Activated CD8-positive, alpha-beta memory T cell treated with anti-CD3 and anti-CD28 coated beads for 4 hours (primary cell): ENCODE measurements at places on chromosomes 2 and 18.

GRCh38 chr2:195672674-195673073 lies 15.6 kb downstream of the SLC39A10 start:
- DNase-seq, result no peak

- DNase-seq, result no peak
Observed at GRCh38 chr2:161722547-161723503, 98.6 kb downstream of the SLC4A10 start.

GRCh38 chr2:132550946-132551345 lies 119.1 kb downstream of the LYPD1 start:
- DNase-seq, result no peak

GRCh38 chr2:19355416-19355821 lies 3.0 kb downstream of the OSR1 start:
- no peak for DNase-seq

GRCh38 chr2:112646102-112646719 lies 472 bp downstream of the SLC20A1 start:
- no peak for DNase-seq

- DNase-seq, result no peak
Observed at GRCh38 chr18:44958455-44958854, 277.8 kb downstream of the SETBP1 start.

DNA sequence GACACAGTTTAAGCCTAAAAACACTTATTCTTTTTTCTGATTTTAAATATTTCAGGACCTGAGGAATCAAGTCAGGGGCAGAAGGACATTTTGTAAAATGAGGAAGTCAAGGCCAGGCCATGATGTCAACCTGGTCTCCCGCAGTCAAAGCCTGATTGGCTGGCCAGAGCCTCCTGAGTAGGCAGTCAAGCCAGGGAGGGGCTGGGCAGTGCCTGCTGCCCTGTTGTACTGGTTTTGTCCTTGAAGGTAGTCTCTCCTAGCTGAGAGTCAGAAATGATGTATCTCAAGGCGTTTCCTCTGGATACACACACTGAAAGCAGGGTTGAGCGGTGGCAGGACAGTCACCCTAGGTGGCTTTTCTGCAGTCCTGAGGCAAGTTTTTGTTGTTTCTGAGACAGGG lies 19.8 kb downstream of the CCT7 start:
- DNase-seq, result no peak

- no peak for DNase-seq
Observed at GRCh38 chr18:47911877-47912276, 18.6 kb downstream of the SMAD2 start.

DNA sequence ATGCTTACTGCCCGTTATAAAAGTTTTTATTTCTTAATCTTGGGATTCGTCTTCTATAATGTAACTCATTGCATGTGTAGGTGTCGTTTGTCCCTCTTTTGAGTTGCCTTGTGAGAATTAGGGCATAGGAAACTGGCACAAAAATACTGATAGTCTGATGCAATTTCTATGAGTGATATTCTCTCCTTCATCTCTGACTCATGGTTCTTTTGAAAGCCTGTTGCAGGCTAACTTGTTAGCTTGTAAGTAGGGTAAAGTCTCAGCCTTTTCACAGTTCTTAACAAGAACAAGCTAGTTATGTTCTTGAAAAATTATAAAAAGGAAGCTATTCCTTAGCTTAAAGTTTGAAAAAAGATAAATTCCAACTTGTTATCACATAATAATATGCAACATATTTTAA lies 1085.4 kb upstream of the NRXN1 start:
- no peak for DNase-seq

DNA sequence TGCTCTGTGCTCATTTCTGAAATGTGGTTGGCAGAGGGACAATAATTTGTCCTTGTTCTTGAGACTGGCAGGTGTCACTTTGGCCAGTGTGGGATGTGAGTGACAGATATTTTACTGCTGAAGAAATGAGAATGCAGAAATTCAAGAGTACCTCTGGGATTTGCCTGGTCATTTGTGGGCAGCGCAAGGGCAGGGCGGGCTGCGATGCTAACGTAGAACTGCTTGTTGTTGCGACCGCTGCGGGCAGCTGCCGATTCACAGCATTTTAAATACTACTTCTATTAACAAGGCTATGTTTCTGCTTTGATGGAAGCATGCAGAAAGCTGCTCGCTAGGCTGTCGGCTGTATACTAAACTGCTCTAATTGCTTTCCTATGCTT lies 268.6 kb downstream of the FIGN start:
- DNase-seq, result no peak

GRCh38 chr2:236787885-236788284 lies 218.3 kb downstream of the ACKR3 start:
- no peak for DNase-seq

DNA sequence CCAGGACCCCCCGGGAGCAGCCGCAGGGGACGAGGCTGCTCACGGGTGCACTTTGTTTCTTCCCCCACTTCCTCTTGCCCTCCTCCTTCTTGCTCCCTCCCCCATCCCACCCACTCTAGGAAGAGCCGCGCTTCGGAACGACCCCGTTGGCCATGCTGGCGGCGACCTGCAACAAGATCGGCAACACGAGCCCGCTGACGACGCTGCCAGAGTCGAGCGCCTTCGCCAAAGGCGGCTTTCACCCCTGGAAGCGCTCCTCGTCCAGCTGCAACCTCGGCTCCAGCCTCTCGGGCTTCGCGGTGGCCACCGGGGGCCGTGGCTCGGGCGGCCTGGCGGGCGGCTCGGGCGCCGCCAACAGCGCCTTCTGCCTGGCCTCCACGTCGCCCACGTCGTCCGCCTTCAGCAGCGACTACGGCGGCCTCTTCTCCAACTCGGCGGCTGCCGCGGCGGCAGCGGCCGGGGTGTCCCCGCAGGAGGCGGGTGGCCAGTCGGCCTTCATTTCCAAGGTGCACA lies 1.3 kb downstream of the SP9 start:
- DNase-seq, result no peak

DNA sequence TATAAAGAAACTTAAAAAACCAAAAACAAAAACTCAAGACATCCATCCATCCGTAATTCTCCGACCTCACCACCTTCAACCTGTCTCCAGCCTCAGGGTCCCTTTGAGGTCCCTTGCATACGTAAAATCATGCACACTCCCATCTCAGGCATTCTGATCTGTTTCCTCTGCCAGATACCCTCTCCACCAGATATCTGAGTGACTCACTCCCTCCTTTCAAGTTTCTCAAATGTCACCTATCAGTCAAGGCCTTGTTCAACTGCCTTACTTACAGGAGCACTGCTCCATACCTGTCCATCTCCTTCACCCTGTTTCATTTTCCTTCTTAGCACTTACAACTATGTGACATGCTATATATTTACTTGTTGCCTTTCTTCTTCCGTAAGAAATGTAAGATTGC lies 369.3 kb downstream of the NBAS start:
- DNase-seq, result no peak

- no peak for DNase-seq
Observed at GRCh38 chr2:108586116-108586515, 51.8 kb downstream of the LIMS1 start.

DNA sequence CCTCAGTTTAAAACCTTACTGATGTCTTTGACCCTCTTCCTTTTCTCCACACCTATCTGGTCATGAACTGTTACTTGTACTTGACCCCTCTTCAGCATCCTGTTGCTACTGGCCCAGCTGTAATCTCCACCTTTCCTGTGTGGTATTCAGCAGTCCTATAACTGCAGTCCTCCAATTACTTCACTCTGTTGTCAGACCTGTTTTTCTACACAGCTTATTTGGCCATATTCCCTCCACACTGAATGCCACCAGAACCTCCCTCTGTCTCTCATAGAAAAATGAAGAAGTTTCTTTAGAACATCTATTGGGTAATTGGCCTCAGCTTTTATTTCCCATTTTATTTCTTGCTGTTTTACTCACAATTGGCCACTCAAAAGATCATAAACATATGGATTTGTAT lies 155.4 kb downstream of the ASXL3 start:
- DNase-seq, result no peak

GRCh38 chr2:43540021-43540779 lies 55.6 kb downstream of the THADA start:
- no peak for DNase-seq

DNA sequence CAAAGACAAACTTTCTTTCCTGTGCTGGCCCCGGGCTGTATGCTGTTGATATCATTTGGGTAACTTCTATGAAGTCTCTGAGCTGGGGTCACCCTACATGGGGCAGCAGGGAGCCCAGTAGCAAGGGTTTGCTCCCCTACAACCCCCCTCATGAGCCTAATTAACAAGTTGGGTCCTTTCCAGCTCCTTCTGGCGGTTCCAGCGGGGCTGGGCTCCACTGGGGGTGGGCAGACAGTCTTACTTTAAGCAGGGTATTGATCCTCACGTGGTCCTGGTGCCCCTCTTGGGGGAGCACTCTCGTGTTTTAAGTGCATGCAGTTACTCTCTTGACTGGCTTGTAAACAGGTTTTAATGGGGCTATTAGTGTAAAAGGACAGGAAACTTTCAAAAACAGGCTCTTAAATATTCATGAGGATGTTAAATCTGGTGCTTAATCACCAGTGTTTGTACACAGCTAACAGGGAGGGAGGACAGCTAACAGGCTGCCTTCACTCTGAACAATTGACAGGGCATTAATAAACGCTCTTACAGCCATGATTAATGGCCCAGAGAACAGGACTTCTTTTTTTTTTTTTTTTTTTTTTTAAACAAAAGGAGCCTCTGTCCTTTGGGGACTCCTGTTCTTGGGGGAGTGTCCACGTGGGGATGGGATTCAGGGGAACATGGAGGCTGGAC lies 36.6 kb upstream of the SKOR2 start:
- DNase-seq, result no peak

GRCh38 chr2:192315543-192315942 lies 120.8 kb upstream of the TMEFF2 start:
- DNase-seq, result no peak

GRCh38 chr2:122191331-122191730 lies 435.9 kb downstream of the TSN start:
- DNase-seq, result no peak

DNA sequence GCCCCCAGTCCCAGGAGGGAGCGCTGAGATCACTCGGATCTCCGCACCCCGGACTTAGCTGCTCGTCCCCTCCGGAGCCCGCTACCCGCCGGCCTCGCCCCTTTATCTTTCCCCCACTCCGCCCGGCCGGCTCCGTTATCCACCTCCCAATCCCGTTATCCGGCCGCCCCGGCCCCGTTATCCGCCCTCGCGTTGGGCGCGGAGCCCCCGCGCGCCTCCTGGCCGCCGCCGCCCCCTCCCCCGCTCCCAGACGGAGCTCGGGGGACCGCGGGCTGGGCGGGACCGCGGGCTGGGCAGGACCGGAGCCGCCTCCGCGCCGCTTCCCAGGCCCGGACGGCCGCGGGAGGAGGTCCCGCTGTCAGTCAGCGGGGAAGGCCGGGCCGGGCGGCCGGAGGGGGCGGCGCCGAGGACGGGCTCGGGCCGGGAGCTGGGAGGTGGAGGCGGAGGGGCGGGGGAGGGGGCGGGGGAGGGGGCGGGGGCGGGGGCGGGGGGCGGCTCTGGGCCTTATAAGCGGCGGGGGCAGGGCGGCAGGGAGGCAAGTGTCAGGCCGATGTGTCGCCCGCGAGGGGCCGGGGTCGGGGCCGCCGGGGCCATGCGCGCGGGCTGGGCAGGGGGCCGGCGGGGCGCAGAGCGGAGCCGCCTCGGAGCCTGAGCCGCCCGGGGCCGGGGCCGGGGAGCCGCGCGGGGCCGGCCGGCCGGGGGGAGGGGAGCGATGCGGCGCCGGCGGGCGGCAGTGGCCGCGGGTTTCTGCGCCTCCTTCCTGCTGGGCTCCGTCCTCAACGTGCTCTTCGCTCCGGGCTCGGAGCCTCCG lies at the start of gene PKDCC:
Gene PKDCC (plus strand): TSS at position 534 of the 811 bp plus-strand sequence. CDS start 179 bp downstream, at position 713.
- no peak for DNase-seq

- DNase-seq, result no peak
Observed at GRCh38 chr2:225074919-225075681, 32.8 kb upstream of the DOCK10 start.

DNA sequence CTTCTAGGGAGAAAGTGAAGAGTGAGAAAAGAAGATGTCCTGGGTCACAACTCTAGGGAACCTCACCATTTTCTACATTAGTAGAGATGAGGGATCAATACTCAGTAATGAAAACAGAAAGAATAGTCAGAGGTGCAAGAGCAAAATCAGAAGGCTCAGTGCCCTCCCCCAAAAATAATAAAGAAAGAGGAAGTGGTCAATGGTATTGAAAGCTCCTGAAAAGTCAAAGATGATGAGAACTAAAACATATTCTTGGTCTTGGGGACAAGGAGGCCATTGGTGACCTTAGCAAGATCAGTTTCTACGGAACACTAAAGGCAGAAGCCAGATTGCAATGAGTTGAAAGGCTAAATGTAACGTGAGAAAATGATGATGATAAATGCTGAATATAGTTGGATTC lies 24.5 kb upstream of the MYO1B start:
- DNase-seq, result no peak

- no peak for DNase-seq
Observed at GRCh38 chr18:8807488-8807805, 102.1 kb downstream of the MTCL1 start.

- no peak for DNase-seq
Observed at GRCh38 chr2:54424555-54425163, 31.5 kb upstream of the SPTBN1 start.

DNA sequence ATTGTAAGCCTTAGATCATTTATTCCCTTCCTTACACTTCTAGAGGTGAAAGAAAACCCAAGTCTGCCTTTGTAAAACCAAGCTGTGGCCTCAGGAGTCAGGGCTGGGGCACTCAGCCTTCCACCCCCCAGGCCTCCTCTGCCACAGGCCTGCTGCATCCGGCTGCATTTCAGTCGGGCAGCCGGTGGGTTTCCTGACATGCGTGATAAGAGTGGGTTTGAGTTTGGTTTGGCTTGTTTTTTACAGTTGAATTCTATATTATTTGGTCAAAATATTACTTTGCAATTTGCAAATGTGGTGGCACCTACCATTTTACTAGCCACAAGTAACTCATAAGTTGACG lies 42.4 kb downstream of the ADI1 start:
- DNase-seq, result no peak

DNA sequence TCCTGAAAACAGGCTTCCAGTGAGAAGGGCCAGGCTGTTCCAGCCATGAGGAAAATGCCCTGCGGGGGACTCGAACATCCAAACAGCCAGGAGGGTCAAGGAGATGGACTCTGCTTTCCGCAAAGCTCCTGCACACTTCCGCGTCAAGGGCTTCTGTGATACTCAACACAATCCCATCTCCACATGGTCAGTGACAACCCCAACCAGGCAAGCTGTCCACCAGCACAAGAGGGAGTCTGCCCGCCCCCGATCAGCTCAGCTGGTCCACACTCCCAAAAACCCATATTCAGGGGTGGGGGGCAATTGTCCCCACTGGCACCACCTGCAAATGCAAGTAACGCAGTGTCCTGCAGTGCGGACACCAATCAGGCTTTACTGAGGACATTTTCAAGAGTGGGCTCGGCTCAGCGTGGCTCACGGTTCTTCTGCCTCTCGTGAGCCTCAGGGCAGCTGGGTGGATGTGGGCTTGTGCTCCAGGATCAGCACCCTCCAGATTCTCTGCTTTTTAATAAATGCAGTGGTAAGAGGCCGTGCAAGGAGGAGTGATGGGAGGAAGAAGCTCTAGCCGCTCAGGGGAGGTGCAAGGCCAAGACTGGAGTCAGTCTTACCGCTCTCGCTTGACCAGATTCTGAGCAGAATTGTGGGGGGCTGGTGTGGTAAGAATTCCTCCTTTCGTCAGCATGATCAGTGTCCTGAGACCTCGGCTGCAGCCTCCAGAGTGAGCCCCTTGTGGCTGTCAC lies 19.5 kb upstream of the CIDEA start:
- DNase-seq, result no peak

- DNase-seq, result no peak
Observed at GRCh38 chr2:81876624-81877023, 1572.1 kb upstream of the LRRTM1 start.
